CD4-positive, CD25-positive, alpha-beta regulatory T cell (primary cell): ENCODE measurements at places on chromosomes 3 and 15. TPM values are rescaled to one million over a fixed set of nuclear protein-coding genes. Genes with fewer than 3 reads are reported as not detected.

SHC4 gene
- polyA plus RNA-seq = not detected

RTP3 gene
- polyA plus RNA-seq = not detected

SLC15A2 gene
- polyA plus RNA-seq = 0.67 TPM

GRCh38 chr3:179666436-179667035 lies 13.7 kb downstream of the USP13 start:
- H3K27ac ChIP-seq = no peak overlapping the region
- no peaks in the 10 kb centered on the region for H3K27me3 ChIP-seq
- no peaks in the 10 kb centered on the region for H3K36me3 ChIP-seq
- no peak overlapping the region for H3K4me3 ChIP-seq

DNA sequence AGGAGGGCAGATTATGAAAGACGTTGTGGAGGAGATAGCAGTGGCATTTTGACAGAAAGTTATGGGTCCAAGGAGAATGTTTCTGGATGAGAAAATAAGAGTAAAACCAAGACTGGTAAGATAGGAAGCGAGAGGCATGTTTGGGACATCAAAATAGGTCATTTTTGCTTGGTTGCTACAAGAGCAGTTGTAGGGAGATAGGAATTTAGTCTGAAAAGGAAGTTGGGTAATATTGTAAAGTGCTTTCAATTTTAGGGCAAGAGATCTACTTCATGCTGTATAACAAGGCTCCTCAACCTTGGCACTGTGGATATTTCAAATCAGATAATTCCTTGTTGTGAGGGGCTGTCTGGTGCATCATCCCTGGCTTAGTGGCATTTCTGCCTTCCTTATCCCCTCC lies 118.0 kb upstream of the DPH6 start:
- H3K4me3 ChIP-seq = no peak overlapping the region
- H3K27me3 ChIP-seq = no peaks in the 10 kb centered on the region
- no peaks in the 10 kb centered on the region for H3K36me3 ChIP-seq
- H3K27ac ChIP-seq = no peak overlapping the region

DNA sequence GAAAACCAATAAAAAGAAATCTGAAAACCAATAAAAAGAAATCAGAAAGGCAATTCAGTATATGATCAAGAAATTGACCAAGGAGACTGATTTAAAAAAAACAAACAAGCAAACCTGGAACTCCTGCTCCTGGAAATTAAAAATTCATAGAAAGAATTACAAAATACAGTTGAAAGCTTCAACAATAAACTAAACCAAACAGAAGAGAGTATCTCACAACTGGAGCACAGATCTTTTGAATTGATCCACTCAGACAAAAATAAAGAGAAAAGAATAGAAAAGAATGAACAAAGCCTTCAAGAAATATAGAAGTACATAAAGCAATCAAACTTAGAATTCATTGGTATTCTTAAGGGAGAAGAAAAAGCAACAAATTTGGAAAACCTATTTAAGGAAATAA lies 271.4 kb downstream of the MBNL1 start:
- no peaks in the 10 kb centered on the region for H3K36me3 ChIP-seq
- H3K27me3 ChIP-seq = peaks cover 7% of the 10 kb centered on the region
- no peak overlapping the region for H3K4me3 ChIP-seq
- DNase-seq = no peak
- H3K4me1 ChIP-seq = no peaks in the 10 kb centered on the region

DNA sequence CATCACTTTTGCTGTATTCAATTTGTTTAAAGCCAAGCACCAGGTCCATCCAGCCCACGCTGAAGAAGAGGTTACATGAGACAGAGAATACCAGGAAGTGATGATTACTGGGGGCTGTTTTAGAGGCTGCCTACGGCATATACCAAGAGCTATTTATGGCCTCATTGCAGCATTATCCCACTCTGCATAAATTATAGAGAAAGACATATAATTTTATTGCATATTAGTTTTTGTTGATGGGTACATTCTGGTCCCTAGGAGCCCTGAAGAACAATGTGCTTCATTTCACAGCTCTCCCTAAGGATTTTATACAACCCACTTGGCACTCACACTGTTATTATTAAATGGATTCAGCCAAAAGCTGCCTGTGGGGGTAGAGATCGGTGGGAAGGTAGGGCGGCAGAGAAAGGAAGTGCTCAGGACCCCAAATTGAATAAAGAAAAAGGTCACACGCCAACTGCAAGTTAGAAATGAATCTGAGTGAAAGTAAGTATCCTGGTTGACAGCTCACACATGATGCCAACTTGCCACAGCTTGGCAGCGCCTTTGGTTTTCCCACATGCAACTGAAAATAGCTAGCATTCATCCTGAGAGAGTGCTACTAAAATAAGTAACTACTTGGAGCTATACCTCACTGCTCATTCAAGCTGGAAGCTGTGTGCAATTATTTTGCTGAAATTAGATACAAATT lies 73.7 kb downstream of the CCNL1 start:
- no peak overlapping the region for H3K4me3 ChIP-seq
- H3K27me3 ChIP-seq = no peaks in the 10 kb centered on the region
- H3K36me3 ChIP-seq = no peaks in the 10 kb centered on the region
- H3K4me1 ChIP-seq = peaks cover 24% of the 10 kb centered on the region
- DNase-seq = no peak

DNA sequence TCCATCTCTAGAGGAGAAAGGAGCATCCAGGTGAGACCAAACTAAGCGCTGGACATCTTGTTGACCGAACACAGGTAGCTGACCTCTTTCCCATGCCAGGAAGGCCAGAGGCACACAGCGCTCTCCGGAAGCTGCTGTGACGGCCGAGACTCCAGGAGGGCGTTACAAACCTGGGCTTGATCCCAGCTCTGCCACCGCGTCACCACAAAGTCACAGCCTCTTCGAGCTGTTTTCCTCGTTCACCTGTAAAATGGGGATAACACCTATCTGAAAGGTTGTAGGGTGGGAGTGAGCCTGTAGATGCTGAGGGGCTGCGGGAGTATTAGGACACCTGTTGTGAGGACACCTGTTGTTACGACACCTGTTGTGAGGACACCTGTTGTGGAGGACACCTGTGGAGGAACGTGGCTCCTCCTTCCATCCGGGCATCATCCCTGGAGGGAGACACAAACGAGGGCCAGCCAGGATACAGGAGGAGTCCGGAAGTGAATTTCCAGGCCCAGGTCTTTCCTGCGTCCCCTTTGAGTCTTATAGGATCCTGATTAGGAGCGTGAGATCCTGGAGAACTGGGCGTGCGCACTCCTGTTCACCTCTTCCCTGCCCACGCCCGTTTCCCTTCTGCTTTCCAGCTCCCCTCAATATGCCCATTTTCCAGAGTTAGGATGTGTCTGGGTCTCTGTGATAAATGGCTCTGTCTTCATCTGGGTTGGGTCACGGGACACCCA lies 2.3 kb upstream of the MUC4 start:
- DNase-seq = no peak
- H3K4me3 ChIP-seq = no peak overlapping the region
- no peaks in the 10 kb centered on the region for H3K4me1 ChIP-seq
- no peaks in the 10 kb centered on the region for H3K27me3 ChIP-seq

- no peaks in the 10 kb centered on the region for H3K27me3 ChIP-seq
- H3K36me3 ChIP-seq = no peaks in the 10 kb centered on the region
- DNase-seq = peak; percentile 34
- peak overlapping the region; percentile 93 for H3K27ac ChIP-seq
- peaks cover 44% of the 10 kb centered on the region for H3K4me1 ChIP-seq
- H3K4me3 ChIP-seq = peak overlapping the region; percentile 98
Measured at GRCh38 chr15:92819278-92820235, 80.6 kb upstream of the CHD2 start.

DNA sequence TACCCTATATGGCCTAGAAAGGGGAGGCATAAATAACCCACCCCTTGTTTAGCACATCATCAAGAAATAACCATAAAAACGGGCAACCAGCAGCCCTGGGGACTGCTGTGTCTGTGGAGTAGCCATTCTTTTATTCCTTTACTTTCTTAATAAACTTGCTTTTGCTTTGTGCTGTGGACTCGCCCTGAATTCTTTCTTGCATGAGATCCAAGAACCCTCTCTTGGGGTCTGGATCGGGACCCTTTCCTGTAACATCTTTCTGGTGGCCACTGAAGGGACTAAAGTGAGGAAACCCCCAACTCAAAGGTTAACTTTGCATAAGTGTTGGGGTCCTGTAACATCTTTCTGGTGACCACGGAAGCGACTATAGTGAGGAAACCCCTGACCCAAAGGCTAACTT lies 15.7 kb upstream of the HHATL start:
- no peak for DNase-seq
- H3K36me3 ChIP-seq = no peaks in the 10 kb centered on the region
- no peak overlapping the region for H3K4me3 ChIP-seq
- no peaks in the 10 kb centered on the region for H3K4me1 ChIP-seq
- H3K27ac ChIP-seq = no peak overlapping the region

DNA sequence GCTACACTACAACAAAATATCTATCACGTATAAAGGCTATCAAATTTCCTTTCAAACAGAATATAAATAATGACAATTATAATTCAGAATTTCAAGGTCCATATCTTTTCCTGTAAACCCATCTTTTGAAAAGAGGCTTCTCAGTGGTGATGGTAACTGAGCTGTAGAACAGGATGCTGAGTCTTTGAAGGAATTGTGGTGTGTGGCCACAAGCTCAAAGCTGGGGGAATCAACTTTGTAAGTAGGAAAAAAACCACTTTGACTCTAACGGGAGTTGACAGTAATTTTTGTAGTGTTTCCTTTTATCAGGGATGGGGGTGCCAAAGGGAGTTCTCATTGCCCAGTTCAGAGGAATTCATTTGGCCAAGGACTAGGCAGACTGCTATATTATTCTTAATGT lies 13.3 kb upstream of the ZCWPW2 start:
- H3K36me3 ChIP-seq = peaks cover 38% of the 10 kb centered on the region
- no peaks in the 10 kb centered on the region for H3K4me1 ChIP-seq
- H3K27me3 ChIP-seq = no peaks in the 10 kb centered on the region
- no peak overlapping the region for H3K4me3 ChIP-seq
- DNase-seq = no peak

DNA sequence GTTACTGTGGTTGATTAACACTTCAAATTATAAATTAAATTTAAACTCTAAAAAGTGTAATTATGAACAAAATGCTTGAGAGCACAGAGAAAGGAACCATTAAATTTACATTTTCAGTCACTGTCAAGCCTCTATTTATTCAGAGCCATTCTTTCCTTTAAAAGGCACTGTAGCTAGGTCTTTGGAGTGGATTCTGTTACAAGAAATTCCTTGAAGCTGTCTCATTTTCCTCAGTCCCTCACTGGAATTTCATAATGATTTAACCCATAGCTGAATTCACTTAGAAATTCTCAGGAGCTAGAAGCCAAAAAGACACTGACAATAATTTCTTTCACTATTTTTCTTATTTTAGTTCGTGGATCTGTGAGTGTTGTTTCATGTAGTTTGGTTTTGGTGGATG lies 81.2 kb upstream of the TCF12 start:
- no peak overlapping the region for H3K4me3 ChIP-seq
- H3K27ac ChIP-seq = no peak overlapping the region
- no peak for DNase-seq
- no peaks in the 10 kb centered on the region for H3K4me1 ChIP-seq
- no peaks in the 10 kb centered on the region for H3K36me3 ChIP-seq

DNA sequence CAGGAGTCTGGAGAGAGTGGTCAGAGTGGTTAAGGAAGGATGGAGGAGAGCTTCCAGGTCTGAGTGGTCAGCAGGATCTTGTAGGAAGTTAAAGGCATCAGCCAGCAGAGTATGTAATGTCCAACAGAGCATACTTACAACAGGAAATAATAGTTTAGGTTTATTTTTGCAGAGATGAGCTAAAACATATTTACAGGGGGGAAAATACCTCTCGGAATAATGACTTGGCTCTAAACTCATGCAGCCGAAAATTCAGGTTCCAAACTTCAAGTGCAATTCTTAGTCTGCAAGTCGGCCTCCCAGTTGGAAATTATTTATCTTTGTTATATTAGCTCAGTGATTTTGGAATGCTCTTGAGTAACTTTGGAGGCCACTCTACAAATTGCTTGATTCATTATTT lies 385.0 kb upstream of the C2CD4B start:
- H3K27ac ChIP-seq = no peak overlapping the region
- H3K4me1 ChIP-seq = no peaks in the 10 kb centered on the region
- H3K27me3 ChIP-seq = peaks cover 3% of the 10 kb centered on the region
- H3K4me3 ChIP-seq = no peak overlapping the region

DNA sequence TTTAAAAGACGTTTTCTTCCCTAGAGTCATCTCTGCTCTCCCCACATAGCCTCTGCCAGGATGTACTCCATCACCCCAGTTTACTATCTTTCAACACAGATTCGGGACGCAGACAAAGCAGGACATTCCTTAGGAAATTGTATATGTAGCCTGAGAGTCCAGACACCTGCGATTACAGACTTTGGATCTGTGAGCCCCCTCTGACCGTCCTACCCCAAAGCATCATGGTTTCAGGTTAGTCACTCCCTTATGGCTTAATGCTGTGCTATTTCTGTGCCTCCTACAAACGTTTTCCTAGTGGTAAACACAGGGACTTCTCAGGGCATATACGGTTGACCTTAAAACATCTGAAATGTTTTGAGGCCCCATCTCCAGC lies 234.0 kb upstream of the BHLHE40 start:
- H3K27ac ChIP-seq = no peak overlapping the region
- H3K4me1 ChIP-seq = peaks cover 13% of the 10 kb centered on the region
- H3K27me3 ChIP-seq = no peaks in the 10 kb centered on the region
